ENCODE measurements at places on chromosomes 2 and 18. TPM values are rescaled to one million over a fixed set of nuclear protein-coding genes. Genes with fewer than 3 reads are reported as not detected.

Gene FN1
- 7,693 TPM for total RNA-seq

GRCh38 chr2:216601632-216602409, 31.4 kb upstream of the IGFBP2 start:
- DNase-seq = no peak

GRCh38 chr18:63917817-63918216, 10.1 kb downstream of the SERPINB10 start:
- no peak for DNase-seq

DNA sequence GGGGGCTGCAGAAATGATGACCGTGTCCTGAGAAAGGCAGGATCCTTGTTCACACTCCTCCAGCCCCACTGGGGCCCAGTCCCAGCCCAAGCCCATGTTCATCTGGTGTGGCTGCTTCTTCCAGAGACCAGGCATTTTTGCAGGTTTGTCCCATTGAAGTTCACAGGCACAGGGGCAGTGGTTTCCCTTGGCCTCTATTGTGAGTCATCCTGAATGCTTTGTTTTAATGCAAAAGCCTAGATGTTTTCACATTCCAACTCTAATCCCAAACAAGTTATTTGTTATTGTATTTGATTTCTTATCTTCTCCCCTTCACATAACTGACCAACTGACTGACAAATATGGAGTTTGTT, 426.4 kb upstream of the ID2 start:
- DNase-seq = peak; percentile 13

GRCh38 chr2:25304321-25304720, 37.4 kb downstream of the DNMT3A start:
- peak; percentile 26 for DNase-seq

Data from IMR-90 (cell line).